ENCODE measurements at places on chromosomes 7 and 10.
A peak's percentile ranks its signal among the peaks of the same experiment; 100 is the strongest.

GRCh38 chr7:85454904-85455303 lies 268.0 kb upstream of the SEMA3D start:
- no peak for DNase-seq

DNA sequence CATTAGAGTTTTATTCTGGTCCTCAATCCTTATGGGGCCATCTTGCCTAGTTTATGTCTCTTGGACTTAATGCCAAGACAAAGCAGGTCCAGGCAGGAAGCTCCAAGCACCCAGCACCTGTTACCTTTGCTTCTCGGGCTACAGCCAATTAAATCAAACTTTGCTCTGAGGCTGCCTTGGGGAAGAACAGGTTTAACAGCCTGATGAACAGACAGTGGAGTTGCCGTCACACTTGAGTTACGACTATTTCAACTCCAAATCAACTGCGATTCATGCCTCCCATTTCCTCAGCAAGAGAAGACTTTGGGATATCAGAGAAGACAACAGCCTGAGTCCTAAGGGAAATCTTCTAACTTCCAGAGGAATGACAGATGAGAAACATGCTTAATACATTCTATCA lies 62.2 kb downstream of the XPNPEP1 start:
- DNase-seq = no peak

GRCh38 chr10:101291331-101292193 lies 62.3 kb upstream of the LBX1 start:
- peak; percentile 31 for DNase-seq

DNA sequence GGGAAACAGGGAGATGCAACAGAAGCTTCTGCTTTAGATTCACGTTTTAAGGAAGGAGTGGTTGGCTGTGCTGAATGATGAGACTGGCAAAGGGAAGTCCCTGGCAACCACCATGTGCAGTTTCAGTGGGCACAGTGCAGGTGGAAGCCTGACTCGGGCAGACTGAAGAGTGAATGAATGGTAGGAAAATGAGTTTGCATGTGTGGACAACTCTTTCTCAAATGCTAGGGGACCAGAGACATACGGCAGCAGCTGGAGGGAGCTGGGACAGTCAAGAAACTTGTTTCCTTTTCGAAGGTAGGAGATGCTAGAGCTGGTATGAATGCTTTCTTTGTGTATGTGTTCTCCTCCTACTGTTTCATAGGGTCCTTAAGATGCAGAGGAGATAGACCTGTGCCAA lies 29.0 kb downstream of the PODXL start:
- DNase-seq = peak; percentile 29

DNA sequence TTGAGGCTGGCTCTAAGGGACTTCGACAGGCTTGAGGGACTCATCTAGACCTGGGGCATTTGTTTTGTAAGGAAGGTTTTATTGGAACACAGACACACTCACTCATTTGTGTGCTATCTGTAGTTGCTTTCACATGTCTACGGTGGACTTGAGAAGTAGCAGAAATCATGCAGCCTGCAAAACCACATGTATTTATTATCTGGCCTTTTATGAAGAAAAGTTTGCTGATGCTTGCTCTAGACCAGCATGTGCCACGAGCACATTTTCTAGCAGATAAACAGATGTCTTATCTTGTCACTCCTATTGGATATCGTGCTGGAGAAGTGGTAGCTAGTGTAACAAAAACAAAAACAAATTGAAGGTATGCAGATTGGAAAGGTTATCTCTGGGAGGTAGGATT lies 9.8 kb downstream of the UPP1 start:
- DNase-seq = no peak

DNA sequence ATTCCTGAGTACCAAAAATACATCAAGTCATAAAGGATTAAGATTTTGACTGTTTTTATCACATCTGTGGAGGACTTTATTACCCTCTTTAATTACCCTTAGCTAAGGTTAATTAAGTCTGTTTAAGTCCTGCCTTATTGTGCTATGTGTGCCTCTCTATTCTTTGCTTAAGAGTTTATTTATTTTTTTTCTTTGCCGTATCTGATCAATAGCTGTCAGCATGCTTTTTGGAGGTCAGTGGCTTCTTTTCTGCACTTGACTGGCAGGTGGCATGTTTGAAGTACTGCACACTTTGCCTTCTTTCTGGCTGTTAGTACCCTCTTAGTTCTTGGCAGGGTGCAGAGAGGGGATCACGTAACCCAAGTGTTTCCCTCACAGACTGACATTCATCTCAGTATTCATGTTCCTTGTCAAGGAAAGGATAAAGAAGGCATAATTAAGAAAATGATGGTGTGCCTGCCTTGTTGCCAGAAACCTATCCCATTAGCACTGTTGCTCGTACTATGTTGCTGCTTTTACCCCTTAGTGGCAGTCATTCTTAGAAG lies 225.8 kb downstream of the EXOC4 start:
- no peak for DNase-seq

DNA sequence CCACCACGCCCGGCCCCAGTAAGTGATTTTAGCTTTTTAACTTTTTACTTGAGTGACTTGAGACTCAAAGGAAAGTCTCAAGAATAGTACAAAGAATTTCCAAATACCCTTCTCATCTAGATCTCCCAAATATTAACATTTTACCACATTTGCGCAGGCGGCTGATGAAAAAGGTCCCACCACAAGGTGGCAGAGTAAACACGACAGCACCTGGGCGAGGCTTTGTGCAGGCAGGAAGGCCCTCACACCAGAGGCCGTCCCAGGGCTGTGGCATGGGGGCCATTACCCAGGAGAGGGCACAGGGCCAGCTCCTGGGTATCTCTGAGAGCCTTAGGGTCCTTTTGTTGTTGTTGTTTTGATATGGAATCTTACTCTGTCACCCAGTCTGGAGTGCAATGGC lies 50.0 kb upstream of the WIPI2 start:
- DNase-seq = peak; percentile 21

GRCh38 chr10:18743926-18744325 lies 84.7 kb downstream of the ARL5B start:
- no peak for DNase-seq

DNA sequence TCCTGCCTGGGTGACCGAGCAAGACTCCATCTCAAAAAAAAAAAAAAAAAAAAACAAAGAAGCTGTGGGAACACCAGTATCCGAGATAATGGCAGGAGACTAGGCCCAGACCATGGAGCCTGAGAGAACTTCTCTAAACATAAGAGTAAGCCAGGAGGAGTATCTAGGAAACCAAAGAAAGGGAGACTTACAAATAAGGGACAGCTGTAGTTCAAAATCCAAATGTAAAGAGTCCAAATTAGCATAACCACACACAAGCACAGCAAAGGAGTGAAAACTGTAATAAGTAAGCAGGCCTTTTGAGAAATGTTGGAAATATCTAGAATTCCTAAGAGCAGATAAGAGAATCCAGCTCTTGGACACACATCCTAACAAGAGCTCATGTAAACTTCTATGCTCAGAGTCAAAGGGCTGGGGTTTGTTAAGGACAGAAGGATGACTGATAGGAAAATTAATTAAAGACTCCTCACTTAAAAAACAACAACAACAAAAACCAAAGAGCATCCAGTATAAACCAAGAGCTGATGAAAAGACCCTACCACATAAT lies 15.8 kb downstream of the ZNF25 start:
- no peak for DNase-seq

- DNase-seq = no peak
Measured at GRCh38 chr7:2037808-2038522, 194.8 kb downstream of the MAD1L1 start.

- DNase-seq = peak; percentile 24
Measured at GRCh38 chr10:92822060-92822634, 26.2 kb upstream of the EXOC6 start.

GRCh38 chr7:97021747-97022490 lies 2.7 kb downstream of the DLX5 start:
- DNase-seq = no peak

GRCh38 chr7:159098424-159098786 lies 46.3 kb downstream of the VIPR2 start:
- no peak for DNase-seq

- DNase-seq = no peak
Measured at GRCh38 chr7:129089521-129090212, 34.8 kb upstream of the TNPO3 start.

GRCh38 chr10:57094965-57095364 lies 733.9 kb upstream of the ZWINT start:
- DNase-seq = no peak

DNA sequence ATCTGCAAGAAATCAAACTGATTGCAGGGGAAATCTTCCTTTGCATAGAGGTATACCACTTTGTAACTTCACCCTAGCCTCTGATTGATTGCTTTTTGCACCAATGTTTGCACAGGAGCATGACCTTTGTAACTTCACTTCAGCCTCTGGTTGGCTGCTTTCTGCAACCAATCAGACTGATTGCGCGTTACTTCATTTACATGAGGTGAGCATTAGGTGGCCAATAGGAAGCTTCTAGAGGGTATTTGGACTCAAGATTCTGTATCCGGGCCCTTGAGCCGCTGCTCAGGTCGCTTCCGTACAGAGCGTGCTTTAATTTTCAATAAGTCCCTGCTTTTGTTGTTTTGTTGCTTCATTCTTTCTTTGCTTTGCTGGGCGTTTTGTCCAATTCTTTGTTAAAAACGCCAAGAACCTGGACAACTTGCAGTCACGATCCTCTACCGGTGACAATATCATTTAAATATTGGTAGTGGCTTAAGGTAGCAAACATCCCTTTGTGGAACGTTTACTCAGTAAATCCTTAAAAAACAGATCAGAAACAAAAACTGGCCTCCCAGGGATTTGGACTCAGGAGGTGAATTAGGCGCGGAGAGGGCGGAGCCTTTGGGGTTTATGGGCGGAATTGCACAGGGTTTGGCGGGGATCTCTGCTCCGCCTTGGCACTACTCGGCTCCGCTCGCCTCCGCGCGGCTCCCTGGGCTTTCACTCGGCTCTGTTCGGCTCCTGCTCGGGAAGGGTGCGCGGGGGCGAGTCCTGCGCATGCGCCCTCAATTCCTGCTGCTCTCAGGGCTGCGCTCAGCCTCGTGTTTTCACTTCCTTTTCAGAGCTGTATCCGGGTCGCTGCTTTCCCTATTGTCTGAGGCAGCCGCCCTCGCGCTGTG lies at the start of gene PHF14:
PHF14 (plus strand) TSS at position 812 of the 881 bp plus-strand sequence. CDS start 452 bp downstream, outside the sequence.
- DNase-seq = peak; percentile 97

DNA sequence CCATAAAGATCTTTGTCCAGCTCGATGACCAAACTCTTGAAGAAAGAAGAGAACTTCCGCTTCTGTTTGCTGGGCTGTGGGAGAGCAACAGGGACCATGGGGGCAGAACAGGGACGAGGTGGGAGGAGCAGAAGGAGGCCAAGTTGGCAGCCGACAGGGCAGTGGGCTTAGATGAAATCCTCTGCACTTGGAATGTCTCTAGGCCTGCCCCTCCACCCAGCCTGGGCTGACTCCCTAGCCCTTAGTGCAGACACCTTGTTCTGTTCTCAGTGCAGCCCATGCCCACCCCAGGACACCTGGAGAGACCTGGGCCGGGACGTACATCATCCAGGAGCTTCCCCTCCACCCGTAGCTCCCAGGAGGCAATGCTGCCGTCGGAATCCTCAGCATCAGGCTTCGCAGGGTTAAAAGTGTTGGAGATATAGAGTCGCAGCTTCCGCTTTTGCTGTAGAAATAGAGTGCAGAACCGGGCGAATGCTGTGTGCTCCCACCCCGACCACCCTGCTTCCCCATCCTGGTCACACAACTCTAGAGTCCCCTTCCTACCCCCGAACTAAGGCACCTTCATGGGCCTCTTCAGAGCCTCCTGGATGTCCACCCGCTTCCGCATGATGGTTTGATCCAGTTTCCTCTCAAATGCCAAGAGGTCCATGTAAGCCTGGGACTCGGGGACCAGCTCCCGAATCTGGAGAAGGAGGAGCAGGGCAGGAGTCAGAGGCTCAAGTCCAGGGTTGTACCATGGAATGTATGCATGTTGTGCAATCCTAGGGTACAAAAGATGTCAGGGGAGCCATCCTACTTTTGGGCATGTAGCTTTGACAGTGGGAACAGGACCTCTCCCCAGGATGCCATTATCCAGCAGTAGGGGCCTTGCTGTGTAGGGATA lies 6.1 kb downstream of the SMARCD3 start:
- no peak for DNase-seq

DNA sequence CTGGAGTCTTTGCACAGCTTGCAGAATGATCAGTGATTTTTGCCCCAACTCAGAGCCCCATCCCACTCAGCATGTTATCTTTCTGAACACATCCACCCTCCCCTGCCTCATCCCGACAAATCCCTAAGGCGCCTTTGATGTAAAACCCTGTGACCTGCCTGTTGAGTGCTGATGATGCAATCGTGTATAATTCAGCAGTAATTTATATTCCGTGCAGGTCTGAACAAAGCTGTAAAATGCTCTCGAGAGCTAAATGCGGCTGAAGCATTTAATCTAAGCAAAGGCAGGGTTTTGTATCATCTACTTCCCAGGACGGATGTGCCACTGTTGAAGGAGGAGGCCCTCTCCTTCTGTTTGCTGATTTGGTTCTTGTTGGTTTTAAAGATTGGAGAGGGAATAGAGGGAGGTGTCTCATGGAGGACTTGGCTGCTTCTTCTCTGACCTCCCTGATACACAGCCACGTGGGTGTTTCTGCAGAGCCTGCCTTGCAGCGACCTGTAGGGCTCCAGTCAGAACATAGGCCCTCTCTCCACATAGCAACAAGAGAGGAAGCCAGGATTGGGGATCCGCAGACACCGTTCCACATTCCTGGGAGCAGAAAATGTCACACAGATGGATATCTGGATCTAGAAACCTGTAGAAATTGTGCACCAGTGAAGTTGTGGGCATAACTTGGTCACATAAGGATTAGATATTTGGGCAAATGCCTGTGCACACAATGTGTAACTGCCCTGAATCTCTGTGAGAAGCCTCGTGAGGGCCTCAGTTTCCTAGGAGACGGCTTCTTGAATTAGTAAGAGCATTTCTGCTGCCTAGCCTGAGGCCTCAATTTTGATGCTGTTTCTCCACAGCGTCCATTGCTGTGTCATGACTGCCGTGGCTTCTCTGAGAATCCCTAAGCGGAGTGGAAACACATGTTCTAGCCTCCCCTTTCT lies 90.2 kb upstream of the AGK start:
- no peak for DNase-seq

- DNase-seq = no peak
Measured at GRCh38 chr7:79199961-79200360, 253.5 kb downstream of the MAGI2 start.

GRCh38 chr10:62112300-62112699 lies 156.3 kb downstream of the RTKN2 start:
- DNase-seq = no peak

DNA sequence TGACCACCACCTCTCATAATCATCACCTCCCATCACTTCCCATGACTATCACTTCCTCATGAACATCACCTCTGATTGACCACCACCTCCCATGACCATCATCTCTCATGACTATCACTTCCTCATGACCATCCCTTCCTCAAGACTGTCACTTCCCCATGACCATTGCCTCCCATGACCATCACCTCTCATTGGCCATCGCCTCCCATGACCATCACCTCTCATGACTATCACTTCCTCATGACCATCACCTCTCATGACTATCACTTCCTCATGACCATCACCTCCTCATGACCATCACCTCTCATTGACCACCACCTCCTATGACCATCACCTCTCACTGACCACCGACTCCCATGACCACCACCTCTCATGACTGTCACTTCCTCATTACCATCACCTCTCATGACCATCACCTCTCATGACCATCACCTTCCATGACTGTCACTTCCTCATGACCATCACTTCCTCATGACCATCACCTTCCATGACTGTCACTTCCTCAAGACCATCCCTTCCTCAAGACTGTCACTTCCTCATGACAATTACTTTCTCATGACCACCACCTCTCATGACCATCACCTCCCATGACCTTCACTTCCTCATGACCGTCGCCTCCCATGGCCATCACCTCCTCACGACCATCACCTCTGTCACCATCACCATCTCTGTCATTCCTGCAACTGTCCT lies 51.6 kb downstream of the PDGFA start:
- no peak for DNase-seq
